ENCODE measurements at places on chromosomes 13 and 19.
A peak's percentile ranks its signal among the peaks of the same experiment; 100 is the strongest.

- DNase-seq, result peak; percentile 91
Observed at GRCh38 chr13:51681037-51681678, 96.9 kb downstream of the WDFY2 start.

GRCh38 chr19:34556488-34556887 is 74.9 kb downstream of the WTIP start:
- peak; percentile 29 for DNase-seq

DNA sequence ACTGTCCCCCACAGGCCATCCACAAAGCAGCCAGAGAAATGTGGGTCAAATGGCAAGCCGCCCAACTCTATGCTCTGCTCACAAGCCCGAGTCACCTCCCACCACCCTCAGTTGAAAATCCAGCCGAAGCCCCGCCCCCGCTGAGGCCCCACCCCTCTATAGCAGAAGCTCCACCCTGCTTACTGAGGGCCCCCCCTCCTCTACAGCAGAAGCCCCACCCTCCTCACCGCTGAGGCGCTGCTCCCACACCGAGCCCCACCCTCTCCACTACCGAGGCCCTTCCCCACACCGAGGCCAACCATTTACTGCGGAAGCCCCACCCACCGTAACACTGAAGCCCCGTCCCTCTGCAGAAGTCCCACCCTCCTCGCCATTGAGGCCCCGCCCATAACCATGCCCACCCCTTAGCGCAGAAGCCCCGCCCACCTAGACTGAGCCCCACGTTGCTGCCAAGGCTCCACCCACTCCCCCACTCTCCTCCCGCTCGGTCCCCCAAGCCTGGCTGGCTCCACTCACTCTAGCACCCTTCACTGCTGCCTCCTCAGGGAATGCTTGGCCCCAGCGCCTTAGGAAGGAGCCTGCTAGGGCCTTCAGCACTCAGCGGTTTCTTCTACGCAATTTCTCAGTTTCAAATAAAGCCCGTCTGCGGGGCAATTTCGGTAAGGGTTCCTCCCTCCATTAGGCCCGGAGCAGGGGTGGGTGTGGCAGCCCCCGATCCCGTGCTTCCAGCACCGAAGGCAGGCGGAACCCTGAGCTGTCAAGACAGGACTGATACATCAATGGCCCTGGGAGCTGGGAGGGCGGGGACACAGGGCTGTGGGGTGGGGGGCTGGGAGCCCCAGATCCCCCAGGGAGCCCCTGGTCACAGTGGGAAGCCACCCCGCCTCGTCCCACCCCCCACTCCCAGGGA is 9.0 kb upstream of the MYDGF start:
- DNase-seq, result peak; percentile 45

GRCh38 chr19:18456279-18456678 is 18.3 kb upstream of the ISYNA1 start:
- no peak for DNase-seq

DNA sequence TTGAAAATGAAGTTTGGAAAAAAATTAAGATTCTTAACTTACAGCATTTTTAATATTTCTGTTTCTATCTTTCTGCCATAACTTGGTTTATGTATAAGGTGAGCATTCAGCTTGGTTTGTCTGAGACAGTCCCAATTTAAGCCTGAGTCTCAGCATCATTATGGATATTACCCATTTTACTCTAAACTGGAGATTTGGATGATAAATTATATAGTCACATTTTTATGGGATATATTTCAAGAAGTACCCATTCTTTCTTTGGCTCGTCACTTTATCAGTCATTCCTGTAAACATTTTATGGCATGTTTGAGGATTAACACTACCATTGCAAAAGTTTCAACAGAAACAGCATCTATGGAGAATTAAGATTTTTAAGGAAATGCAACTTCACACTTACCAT is 1129.0 kb upstream of the PCDH9 start:
- DNase-seq, result no peak

GRCh38 chr13:49213997-49214916 is 5.9 kb upstream of the MLNR start:
- DNase-seq, result no peak

DNA sequence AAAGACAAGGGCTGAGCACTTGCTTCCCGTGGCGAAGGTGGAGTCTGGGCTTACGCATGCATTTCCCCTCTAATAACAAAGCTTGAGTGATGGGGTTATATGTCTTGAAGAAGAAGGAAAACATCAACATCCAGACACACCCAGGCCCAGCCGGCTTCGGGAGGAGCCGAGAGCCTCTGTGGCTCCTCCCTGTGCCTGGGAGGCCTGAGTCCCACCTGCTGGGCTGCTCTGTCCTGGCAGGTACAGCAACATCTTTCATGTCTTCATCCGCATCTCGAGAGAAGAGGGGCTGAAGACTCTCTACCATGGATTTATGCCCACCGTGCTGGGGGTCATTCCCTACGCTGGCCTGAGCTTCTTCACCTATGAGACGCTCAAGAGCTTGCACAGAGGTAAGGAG is 30.6 kb downstream of the TMEM161A start:
- no peak for DNase-seq

GRCh38 chr13:109773276-109773675 is 13.1 kb downstream of the IRS2 start:
- DNase-seq, result no peak

- peak; percentile 8 for DNase-seq
Observed at GRCh38 chr13:98129059-98129746, 13.7 kb upstream of the FARP1 start.

- DNase-seq, result no peak
Observed at GRCh38 chr13:91145571-91146205, 201.8 kb upstream of the MIR17HG start.

- no peak for DNase-seq
Observed at GRCh38 chr13:98339684-98340425, 162.8 kb upstream of the RNF113B start.

GRCh38 chr13:21799671-21800070 is 128.8 kb downstream of the FGF9 start:
- no peak for DNase-seq

DNA sequence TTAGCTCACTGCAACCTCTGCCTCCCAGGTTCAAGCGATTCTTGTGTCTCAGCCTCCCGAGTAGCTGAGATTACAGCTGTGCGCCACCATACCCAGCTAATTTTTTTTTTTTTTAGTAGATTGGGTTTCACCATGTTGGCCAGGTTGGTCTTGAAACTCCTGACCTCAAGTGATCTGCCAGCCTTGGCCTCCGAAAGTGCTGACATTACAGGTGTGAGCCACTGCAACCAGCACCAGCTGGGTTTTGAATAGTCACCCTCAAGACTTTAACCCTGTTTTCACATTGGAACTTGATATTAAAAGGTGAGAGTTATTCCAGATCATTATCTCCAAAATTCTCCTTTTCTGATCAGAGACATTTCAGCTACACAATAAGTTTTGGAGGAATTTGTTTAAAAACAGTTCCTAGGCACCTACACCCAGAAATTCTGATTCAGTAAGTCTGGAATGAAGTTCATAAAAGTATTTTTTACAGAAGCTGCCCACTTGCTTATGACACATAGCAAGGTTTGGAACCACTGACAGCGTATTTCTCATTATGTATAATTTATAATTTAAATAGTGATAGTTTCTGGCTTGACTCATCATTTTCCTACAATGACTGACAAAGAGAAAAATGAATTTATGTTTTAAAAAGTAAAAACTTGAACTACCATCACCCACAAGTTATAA is 417.3 kb downstream of the DIAPH3 start:
- peak; percentile 54 for DNase-seq

GRCh38 chr13:51453207-51453958 is 547 bp upstream of the INTS6 start:
- DNase-seq, result peak; percentile 82

GRCh38 chr13:25042151-25042865 is 53.6 kb upstream of the PABPC3 start:
- DNase-seq, result no peak

GRCh38 chr13:35693134-35693784 is 216.8 kb upstream of the MAB21L1 start:
- no peak for DNase-seq

DNA sequence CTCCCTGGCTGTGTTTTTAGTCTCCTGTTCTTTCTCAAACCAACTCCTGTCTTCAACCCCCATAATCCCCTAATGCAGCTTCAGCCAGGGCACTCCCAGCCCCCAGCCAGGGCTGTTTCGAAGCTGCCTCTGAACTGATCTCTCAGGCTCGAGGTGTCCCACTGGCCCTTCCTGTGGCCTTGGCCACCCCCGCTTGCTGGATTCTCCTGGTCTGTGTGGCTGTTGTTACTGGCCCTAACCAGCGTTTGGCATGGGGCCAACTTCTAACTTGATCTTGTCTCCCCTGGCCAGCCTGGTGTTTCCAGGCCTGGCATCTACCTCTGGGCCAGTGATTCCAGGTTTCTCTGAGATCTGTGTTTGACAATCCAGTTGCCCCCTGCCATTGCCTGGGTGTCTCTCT is 11.0 kb downstream of the XAB2 start:
- no peak for DNase-seq

GRCh38 chr19:22545751-22546150 is 88.4 kb upstream of the ZNF492 start:
- DNase-seq, result no peak

DNA sequence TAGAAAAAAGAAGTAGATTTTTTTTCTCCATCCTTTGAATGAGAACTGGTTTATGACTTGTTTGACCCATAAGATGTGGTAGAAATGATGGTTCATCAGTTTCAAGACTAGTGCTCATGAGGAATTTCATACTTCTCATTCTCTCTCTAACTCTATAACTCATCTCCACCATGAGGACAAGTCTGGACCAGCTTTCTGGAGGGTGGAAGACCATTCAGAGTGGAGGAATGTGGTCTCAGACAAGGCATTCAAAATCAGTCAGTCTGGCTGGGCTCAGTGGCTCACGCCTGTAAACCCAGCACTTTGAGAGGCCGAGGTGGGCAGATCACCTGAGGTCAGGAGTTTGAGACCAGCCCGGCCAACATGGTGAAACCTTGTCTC is 3.5 kb upstream of the EID2 start:
- no peak for DNase-seq

DNA sequence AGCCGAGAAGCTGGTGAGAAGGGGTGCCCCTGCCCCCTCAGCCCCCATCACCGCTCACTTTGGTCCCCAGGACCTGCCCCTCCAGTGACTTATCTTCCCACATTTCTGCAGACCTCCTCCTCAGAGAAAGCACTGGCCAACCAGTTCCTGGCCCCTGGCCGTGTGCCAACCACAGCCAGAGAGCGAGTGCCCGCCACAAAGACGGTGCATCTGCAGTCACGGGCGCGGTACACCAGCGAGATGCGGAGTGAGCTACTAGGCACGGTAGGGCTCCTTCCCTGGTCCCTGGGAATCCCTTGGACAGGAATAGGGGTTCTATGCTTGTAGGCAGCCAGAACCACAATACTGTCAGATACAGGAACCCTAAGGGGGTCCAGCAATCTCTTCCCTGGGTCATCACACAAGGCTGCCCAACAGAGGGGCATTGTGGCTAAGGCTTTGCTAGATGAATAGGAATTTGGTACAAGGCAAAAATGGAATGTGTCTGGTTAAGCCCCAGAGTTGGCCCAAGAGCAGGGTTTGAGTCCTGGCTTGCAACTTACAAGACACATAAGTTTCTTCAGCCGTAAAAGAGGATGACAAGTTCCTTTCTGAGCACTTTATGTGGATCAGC is 1.0 kb downstream of the USE1 start:
- DNase-seq, result no peak

DNA sequence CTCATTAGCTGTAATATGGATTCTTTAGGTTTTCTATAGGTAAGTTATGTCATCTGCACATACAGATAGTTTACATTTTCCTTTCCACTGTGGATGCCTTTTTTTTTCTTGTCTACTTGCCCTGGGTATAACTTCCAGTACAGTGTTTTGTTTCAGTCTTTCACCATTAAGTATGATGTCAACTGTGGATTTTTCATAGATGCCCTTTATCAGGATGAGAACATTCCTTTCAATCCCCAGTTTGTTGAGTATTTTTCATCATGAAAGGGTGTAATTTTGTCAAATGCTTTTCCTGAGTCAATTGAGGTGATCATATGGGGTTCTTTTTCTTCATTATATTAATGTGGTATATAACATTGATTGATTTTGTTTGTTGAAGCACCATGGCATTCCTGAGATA is 43.6 kb upstream of the SACS start:
- DNase-seq, result peak; percentile 22

GRCh38 chr13:81230386-81230785 is 889.5 kb upstream of the SPRY2 start:
- no peak for DNase-seq

DNA sequence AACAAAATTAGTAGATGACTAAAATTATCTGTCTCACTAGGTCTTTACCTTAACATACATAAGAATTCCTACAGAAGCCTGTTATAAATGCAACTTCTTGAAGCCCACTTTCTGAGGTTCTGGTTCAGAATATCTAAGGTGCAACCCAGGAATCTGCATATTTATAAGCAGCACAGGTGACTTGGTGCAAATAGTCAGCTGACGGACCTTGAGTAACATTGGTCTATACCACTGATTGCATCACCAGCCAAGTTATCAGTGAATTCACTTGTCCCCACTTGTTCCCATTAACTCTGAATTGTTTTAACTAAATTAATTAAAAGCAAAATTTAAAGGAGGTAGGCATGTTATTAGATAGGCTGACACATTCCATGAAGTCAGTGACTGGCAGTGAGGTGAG is 109.9 kb downstream of the FRY start:
- DNase-seq, result no peak

DNA sequence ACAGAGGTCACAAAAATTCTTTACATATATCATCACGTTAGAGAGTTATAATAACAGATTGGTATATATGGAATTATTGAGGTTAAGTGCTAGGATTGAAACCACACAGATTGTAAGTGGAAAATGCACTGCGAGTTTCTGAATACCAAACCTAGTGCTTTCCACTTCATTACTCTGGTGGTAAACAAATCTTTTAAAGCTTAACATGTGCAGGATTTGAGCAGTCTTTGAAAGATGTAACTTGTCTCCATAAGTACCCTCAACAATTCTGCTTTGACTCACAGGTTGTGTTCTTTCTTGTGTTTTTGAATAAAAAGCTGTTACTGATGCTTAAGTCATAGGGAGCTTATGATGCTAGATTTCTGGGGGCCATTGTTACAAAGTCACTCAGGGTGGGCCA is 314.7 kb upstream of the DACH1 start:
- no peak for DNase-seq

GRCh38 chr19:48635966-48636858 is 967 bp downstream of the DBP start:
- no peak for DNase-seq

DNA sequence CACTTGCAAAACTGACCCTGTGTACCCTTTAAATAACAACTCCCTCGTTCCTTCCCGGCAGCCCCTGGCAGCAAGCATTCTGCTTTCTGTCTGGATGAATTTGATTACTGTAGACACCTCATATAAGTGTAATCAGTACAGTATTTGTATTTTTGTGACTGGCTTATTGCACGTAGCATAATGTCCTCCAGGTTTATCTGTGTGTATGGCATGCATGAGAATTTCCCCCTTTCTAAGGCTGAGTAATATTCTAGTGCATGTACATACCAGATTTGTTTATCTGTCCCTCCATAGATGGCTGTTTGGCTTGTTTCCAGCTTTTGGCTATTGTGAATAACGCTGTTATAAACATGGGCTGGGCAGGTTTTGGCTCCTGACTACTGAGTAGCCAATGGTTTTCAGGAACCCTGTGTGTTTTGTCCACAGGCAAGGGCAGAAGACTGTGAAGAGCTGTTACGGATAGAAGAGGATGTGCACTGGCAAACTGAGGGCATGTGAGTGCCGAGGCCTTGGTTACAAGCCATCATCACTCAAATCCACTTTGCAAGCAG is 98.0 kb downstream of the ESD start:
- DNase-seq, result no peak

GRCh38 chr13:36096461-36097416 is 34.4 kb downstream of the DCLK1 start:
- no peak for DNase-seq

- DNase-seq, result peak; percentile 63
Observed at GRCh38 chr19:53195265-53195903, 2.2 kb upstream of the ZNF665 start.

GRCh38 chr13:98484289-98485219 is 92.4 kb downstream of the STK24 start:
- peak; percentile 99 for DNase-seq
